Stimulated activated CD4-positive, alpha-beta T cell treated with anti-CD3 and anti-CD28 coated beads, Interleukin-15, amount 100 ng/mL, for 48 hours (primary cell): ENCODE measurements at places on chromosomes 6 and 20.
A peak's percentile ranks its signal among the peaks of the same experiment; 100 is the strongest.

- no peak for DNase-seq
Measured at GRCh38 chr6:43128926-43129325, 42.1 kb upstream of the SRF start.

DNA sequence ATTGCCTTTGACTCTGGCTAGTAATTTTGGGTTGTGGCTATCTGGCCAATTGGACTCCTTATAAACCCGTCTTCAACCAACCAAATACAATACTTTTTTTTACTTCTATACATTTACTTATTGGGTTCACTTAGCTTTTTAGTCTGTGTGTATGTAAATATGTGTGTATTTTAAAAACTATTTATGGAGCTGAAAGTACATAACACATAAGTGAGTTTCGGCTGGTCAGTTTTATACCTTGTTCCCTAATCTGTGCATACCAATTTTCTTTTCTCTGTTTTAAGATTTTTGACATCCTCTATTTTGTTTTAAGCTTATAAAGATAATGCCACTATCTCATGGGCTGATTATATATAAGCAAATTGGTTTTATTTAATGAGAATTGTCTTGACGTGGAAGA lies 129.5 kb downstream of the LRRC1 start:
- no peak for DNase-seq

- no peak for DNase-seq
Measured at GRCh38 chr6:131792091-131792496, 15.7 kb upstream of the ENPP1 start.

DNA sequence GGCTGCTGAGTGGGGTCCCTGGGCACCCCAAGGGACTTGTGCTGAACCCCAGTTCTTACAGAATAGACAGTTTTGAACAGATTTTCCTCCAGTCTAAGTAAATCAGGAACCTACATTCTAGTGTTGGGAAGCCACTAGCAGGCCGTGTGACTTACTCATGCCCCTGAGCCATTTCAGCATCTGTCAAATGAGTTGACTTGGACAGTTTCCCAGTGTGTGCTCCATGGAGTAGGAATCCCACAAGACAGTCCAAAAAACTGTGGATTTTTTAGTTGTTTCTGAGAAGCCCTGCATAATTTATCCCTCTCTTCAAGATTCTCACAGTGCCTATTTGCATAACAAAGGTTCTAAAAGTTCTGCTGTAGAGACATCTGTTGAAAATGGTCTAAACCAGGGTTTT lies 2.1 kb downstream of the GABRR2 start:
- no peak for DNase-seq

- DNase-seq, result no peak
Measured at GRCh38 chr20:47360297-47361056, 4.0 kb upstream of the ZMYND8 start.

DNA sequence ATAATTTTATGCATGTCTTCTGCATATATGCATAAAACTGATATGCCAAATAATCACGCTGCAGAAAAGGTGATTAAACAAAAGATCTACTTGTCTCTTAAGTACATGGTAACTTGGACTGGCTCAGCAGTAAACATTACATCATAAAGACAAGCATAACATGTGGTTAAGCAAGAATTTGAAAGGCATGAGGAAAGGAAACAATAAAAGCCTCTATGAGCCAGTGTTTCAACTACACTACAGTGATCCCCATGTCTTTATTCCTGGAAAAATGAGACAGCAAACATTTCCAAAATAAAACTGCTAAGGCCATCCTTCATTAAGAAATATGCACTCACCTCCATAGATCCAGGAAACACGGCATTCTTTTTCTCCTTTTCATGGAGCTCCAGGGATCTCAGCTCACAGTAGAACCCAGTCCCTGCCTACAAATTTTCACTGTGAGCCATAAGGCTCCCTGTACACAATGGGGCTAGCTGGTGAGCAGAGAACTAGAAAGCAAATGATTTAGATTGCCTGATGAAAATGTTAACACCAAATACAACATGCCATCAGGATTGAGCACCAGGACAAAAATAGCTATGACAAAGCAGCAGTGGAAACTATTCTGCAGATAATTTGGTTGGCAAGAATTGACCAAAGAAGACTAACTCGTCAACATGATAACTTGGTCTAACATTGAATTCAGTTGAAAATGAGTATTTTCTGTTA lies 156.1 kb downstream of the COL21A1 start:
- DNase-seq, result no peak

DNA sequence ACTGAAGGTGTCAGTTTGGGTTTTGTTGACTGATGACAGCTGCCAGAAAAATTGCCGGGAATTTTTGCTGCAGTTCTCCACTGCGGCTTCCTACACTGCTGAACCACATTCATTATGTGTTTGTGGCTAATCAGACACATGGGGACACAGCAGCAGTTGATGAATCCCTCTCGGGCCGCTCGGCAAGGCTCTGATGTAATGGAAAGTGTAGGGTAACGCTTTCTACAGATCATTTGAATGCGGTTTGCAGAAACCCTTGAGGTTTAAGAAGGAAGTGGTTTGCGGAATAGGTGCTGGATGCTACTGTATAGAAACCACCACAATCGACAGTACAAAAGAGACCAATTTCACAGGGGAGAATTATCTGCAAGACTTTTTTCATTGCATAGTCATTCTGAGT lies 138.7 kb upstream of the SASH1 start:
- peak; percentile 50 for DNase-seq

DNA sequence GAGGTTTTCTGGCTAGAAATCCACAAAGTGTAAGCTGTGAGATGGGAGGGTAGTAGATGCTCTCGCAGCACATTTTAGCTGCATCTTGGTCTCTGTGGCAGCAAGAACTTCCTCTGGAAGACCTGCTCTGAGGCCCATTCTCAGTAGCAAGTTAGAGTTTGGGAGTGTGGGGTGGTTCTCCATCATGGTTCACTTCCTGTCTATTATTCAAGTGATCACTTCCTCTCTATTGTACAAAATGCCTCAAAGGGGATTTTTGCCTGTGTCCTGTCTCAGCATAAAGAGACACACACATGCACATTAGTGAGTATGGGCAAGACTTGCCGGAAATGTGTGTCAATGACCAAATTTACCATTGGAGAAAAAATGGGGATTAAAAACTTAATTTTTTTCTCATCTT lies 42.5 kb downstream of the LYRM2 start:
- DNase-seq, result no peak

DNA sequence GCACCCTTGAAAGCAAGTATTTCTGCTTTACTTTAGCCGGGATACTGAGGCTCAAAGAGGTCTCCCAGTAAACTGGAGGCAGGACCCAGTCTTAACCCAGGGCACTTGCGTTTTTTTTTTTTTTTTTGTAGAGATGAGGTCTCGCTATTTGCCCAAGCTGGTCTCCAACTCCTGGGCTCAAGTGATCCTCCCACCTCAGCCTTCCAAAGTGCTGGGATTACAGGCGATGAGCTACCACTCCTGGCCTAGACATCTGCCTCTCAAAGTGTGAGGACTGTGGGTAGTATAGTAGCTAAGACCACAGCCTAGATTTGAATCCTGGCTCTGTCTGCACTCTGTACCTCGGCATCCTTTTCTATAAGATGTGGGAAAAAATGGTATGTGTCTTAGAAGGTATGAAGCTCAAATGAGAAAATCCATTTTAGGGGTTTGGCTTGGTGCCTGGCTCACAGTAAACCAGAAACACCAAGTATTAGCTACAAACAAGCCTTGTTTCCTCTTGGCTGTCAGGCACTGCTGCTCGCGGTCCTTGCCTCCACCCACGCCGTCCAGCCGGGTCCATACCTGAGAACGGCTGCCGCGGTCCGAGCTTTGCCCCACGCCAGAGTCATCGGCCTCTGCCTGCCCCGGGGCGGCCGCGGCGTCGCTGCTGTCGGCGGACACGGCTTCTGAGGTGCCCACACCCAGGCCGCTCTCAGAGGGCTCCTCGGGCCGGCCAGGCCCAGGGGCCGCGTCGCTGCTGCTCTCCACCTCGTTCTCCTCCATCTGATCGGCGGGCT lies 1.2 kb downstream of the ZNF335 start:
- DNase-seq, result no peak

DNA sequence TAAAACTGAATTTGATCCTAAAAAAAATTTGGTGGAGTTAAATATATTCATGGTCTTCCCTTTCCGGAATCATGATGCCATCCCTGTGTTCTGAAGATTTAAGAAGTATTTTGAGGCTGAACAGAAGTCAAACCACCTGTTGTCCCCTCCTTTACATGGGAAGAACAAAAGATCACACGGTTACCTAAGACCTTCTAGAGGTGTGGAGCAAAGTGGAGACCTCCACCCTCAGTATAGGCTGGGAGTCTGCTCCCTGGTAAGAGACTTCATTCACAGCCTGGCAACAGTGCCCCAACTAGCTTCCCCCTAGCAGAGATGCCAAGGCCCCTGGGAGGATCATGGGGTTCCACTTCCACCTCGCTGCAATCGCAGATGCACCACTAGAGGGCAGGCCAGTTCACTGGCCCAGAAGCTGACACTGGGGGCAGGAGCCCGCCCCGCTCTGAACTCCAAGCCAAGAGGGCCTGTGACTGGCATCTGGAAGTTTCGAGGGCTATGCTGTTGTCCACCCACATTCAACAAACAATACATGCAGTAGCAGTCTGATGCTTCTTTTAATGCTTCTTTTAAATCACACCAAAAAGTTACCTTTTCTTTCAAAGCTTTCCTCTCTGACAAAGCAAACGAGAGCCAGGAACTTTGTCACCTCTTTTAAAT lies 19.5 kb upstream of the UBE2J1 start:
- DNase-seq, result peak; percentile 68

GRCh38 chr20:57742507-57743181 lies 32.8 kb upstream of the PMEPA1 start:
- no peak for DNase-seq

GRCh38 chr6:97689078-97689754 lies 406.2 kb upstream of the MMS22L start:
- DNase-seq, result no peak

GRCh38 chr6:26216359-26216885 lies 129.2 kb downstream of the HFE start:
- DNase-seq, result no peak

- DNase-seq, result no peak
Measured at GRCh38 chr6:36142971-36143838, 12.9 kb downstream of the MAPK13 start.

DNA sequence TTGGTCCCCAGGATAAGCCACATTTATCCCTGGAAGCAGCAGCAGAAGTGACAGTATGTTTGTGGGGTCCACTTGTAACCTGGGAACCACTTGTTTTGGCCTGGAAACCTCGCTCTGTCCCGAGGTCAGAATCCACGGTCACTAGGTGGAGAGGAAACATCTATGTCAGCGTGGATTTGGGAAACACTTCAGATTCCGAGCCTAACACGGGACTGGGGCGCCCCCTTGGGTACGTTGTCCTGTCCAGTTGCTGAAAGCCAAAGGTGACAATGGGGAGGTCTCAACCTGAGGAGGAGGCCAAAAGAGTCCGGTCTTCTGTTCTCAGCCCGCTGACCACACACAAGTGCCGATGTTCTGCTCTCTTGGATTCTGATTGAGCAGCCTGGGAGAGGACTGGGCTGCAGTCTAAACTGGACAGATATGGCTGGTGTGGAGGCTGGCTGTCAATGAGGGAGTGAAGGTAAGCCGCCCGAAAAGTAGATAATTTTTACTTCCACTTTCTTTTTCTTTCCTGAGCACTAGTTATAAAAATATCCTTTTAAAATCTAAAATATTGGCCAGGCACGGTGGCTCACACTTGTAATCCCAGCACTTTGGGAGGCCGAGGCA lies 4.9 kb upstream of the ZFP57 start:
- DNase-seq, result no peak

DNA sequence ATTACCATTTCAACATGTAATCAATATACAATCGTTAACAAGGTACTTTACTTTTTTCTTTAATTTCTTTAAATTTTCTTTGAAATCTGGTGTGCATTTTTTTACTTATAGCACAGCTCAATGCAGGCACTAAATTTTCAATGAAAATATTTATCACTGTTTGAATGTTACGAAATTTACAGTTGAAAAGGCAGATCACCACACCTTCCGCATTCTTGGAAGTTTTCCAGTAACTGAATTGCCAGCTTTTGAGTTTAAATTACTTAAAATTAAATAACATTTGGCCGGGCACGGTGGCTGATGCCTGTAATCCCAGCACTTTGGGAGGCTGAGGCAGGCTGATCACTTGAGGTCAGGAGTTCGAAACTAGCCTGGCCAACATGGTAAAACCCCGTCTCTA lies 309.9 kb downstream of the BMP7 start:
- DNase-seq, result no peak

DNA sequence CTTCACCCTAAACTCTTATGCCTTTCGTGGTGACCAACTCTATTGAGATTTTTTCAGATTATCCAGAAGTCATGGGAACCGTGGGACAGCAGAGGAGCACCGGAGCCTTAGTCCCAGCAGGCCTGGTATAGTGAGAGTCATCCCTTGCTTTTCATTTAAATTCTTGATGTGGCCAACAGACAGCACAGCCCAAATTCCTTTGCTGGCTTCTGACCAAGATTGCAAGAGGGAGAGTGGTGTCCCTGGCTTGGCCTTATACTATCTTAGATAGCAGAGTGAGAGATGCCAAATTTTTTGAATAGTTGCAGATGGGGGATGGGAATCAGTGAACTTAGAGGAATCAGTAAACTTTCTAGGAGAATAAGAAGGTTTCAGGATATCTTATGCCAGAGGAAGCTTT lies 7.8 kb downstream of the STX11 start:
- DNase-seq, result no peak

DNA sequence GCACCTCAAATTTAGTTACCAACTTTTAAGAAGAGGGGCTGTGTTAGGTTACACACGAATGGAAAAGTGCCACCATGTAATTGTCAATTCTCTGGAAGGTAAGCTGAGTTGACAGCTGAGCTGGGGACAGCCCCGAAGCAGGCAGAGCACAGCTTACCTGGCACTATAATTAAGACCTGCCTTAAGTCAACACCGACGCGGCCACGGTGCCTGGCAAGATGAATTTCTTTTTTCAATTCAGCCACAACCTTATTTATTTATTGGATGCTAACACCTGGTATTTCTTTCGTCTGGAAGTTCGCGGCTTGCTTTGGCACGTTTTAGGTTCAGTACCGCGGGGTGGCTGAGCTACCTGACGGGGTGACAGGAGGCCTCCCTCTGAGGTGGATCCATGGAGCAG lies 40.6 kb upstream of the NFATC2 start:
- no peak for DNase-seq

DNA sequence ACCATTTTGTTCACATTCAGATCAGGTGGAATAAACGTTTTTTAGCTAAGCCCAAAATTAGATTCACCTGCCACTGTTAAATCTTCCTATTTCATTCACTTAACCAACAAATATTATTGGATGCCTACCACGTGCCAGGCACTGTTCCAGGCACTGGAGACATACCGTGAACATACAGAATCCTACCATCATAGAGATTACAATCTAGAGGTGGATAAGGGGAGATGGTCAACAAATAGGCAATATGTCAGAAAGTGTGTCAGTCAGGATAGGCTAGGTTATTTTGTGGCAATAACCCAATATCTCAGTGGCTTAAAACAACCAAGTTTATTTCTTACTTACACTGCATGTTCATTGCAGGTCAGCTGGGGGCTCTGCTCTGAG lies 58.7 kb upstream of the REV3L start:
- no peak for DNase-seq

DNA sequence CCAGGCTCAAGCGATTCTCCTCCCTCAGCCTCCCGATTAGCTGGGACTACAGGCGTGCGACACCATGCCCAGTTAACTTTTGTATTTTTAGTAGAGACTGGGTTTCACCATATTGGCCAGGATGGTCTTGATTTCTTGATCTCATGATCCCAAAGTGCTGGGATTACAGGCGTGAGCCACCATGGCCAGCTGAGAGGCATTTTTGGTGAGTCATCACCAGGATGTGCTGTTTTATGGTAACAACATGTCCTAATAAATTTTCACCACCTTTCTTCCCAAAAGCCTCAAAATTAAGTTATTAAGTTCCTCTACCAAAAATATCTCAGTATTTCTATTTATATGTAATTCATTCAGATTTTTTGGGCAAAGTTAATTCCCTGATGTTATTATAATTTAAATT lies 53.5 kb downstream of the COL21A1 start:
- no peak for DNase-seq
